ENCODE measurements at places on chromosomes 4 and X. TPM values are rescaled to one million over a fixed set of nuclear protein-coding genes. Genes with fewer than 3 reads are reported as not detected.

The FREM3 gene
- total RNA-seq = not detected

The PHKA1 gene
- 12.7 TPM for total RNA-seq

The PLXNA3 gene
- 13.2 TPM for total RNA-seq

The MTNR1A gene
- not detected for total RNA-seq

The GAGE12H gene
- total RNA-seq = not detected

The PPP4R3C gene
- not detected for total RNA-seq

The FGFR3 gene
- 4.0 TPM for total RNA-seq

GRCh38 chr4:175469514-175469913 is 342.6 kb downstream of the GPM6A start:
- H3K27ac ChIP-seq = no peak overlapping the region
- DNase-seq = no peak
- H3K27me3 ChIP-seq = no peaks in the 10 kb centered on the region
- no peak overlapping the region for H3K4me3 ChIP-seq
- H3K36me3 ChIP-seq = no peaks in the 10 kb centered on the region
- H3K4me1 ChIP-seq = no peaks in the 10 kb centered on the region

- H3K27me3 ChIP-seq = no peaks in the 10 kb centered on the region
- H3K4me1 ChIP-seq = peaks cover 79% of the 10 kb centered on the region
- DNase-seq = no peak
Observed at GRCh38 chr4:40199179-40199670, 2.4 kb downstream of the RHOH start.

GRCh38 chr4:80266902-80267380 is 477 bp downstream of the FGF5 start:
- H3K4me1 ChIP-seq = peaks cover 17% of the 10 kb centered on the region
- peak overlapping the region; percentile 26 for H3K4me3 ChIP-seq
- H3K27me3 ChIP-seq = peaks cover 2% of the 10 kb centered on the region
- H3K27ac ChIP-seq = no peak overlapping the region
- DNase-seq = peak; percentile 68

- no peak overlapping the region for H3K27ac ChIP-seq
- H3K4me1 ChIP-seq = no peaks in the 10 kb centered on the region
- H3K4me3 ChIP-seq = no peak overlapping the region
- no peaks in the 10 kb centered on the region for H3K36me3 ChIP-seq
- H3K27me3 ChIP-seq = no peaks in the 10 kb centered on the region
- DNase-seq = no peak
Observed at GRCh38 chr4:67091673-67092072, 453.6 kb downstream of the CENPC start.

Data from spleen (tissue), 13 donors.